ENCODE measurements at places on chromosomes 13 and 19. TPM values are rescaled to one million over a fixed set of nuclear protein-coding genes. Genes with fewer than 3 reads are reported as not detected.
A peak's percentile ranks its signal among the peaks of the same experiment; 100 is the strongest.

GRCh38 chr19:16797876-16798275 lies 31.3 kb upstream of the SIN3B start:
- DNase-seq = no peak

DNA sequence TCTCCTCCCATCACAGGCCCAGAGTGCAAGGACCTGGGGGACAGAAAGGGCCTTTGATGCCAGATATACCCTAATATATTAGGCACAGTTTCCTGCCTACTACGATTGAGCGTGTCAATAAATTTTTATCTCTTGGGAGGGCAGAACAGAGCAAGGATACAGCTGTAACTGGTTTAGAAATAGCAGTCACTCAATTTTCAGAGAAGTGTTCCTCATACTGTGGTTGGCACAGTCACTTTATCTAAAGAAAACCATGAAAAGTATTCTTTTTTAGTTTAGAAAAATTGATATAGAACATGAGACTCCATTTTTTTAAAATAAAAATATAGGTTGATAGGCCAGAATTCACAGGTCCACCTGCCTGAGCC lies 460 bp upstream of the ZNF155 start:
- no peak for DNase-seq

GRCh38 chr19:58585442-58586132 lies 12.5 kb upstream of the MZF1 start:
- no peak for DNase-seq

GRCh38 chr19:30760014-30760413 lies 387.8 kb downstream of the ZNF536 start:
- DNase-seq = no peak

DNA sequence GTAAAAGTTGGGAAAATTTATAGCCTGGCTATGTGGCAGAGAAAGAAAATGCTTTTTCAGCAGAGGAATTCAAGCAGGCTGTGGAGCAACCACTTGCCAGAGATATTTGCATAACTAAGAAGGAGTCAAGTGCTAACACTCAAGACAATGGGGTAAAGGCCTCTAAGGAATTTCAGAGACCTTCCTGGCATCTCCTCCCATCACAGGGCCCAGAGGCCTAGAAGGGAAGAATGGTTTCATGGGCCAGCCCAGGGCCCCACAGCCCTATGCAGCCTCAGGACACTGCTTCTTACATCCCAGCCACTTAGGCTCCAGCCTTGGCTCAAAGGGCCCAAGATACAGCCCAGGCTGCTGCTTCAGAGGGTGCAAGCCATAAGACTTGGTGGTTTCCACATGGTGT lies 14.3 kb downstream of the SLC15A1 start:
- no peak for DNase-seq

DNA sequence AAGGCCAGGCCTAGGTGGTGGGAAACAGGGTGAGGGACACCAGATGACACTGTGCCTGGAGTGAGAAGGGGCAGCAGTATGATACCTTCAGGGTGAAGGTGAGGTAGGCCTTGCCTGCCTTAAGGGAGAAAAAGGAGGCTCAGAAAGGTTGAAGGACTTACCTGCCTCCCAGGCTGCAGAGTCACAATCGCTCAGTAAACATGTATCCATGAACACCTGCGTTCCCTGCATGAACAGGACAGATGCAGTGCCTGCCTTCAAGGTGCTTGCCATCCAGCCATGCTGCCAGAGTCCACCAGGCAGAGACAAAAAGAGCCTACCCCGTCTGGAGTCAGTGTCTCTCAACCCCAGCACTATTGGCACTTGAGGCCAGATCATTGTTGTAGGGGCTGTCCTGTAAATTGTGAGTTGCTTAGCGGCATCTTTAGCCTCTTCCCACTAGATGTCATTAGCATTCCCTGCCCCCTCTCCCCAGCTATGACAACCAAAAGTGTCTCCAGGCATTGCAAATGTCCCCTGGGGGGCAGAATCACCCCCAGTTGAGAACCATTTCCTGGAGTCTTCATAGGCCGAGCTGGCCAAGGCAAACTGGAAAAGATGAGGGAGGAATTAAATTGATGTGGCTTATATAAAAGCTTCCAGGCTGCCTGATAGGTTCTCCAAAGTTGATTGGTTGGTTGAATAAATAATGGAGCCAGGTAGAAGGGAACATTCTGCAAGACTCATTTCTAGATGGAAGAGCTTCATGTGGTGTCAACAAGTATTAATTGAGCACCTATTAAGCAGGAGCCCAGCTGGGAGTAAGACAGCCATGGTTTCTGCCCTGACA lies 1.7 kb downstream of the MAP3K10 start:
- no peak for DNase-seq

DNA sequence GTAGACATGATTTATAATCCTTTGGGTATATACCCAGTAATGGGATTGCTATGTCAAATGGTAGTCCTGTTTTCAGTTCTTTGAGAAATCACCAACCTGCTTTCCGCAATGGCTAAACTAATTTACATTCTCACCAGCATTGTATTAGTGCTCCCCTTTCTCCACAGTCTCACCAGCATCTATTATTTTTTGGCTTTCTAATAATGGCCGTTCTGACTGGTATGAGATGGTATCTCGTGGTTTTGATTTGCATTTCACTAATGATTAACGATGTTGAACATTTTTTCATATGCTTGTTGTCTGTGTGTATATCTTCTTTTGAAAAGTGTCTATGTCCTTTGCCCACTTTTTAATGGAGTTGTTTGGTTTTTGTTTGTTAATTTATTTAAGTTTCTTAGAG lies 165.1 kb downstream of the PDS5B start:
- DNase-seq = no peak

GRCh38 chr19:54297759-54298305 lies 15.1 kb downstream of the LILRA5 start:
- DNase-seq = no peak

DNA sequence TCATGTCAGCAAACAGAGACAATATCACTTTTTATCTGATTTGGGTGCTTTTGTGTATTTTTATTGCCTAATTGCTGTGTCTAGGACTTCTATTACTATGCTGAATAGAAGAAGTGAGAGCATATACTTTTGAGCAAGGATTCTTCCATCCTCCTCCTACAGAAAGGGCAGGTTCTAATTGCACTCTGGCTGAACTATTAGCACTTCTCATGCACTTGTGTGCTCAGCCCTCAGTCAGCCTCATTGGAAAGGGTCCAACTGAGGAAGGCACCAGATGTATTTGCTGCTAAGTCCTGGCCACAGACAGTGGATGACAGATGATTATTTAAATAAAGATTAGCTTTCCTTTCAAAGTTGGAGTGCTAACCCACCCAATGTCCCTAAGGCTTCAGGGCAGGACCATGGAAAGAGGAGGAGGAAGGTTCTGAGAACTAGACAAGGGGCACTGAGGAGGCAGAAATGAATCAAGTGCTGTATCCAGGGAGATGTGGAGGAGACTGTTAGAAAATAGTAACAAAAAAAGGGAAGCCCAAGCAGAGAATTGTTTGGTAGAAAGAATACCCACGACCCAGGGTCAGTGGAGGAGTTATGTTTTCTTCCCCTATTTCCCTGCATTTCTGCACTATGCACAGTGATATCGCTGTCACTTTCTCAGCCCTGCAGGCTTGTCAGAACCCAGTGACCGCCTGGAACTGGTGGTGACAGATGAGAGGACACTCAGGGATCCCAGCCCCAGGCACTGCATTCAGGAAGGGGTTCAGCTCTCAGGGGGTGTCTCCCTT lies 8.0 kb downstream of the LILRB4 start:
- DNase-seq = no peak

DNA sequence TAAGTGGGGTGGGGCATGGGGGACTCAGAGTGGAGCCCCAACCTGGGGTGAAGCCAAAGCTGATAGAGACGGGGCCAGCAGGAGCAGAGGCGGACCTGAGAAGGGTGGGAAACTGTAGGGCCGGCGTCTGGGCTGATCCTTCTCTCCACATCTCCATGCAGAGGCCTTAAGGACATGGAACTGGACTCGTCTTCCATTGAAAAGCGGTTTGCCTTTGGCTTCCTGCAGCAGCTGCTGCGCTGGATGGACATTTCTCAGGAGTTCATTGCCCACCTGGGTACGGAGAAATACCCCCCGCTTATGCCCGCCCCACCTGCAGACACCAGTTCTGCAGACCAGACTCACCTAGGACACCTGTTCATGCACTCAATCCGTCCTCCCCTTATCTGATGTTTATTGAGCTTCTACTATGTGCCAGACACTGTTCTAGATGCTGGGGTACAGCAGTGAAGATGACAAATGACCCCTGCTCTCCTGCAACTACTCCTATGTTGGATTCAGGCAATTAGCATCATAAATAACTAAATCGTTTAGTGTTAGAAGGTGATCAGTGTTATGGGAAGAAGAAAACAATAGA lies 74.1 kb downstream of the RYR1 start:
- DNase-seq = no peak

- DNase-seq = peak; percentile 76
Measured at GRCh38 chr13:98445340-98446233, 131.3 kb downstream of the STK24 start.

DNA sequence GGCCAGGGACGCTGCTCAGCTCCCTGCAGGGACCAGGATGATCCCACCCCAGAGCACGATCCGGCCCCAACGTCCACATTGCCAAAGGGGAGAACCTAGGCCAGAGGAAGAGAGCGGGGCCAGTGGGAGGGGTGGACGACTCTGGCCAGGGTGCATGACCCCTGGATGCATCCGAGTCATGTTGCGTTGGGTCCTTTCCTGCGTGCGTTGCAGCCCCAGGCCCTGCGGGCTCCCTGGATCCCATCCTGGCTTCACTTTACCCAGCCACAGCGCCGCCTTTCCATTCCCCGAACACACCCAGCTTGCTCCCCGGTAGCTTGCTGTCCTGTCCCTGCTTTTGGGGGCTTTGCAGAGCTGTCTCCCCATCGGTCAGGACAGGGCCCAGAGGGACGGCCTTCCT lies 10.5 kb downstream of the PLIN4 start:
- no peak for DNase-seq

GRCh38 chr19:2308114-2308556 lies at the start of gene LINGO3:
Gene LINGO3 (minus strand): TSS chr19:2308154. CDS start chr19:2291776, 16,378 bp downstream.
- DNase-seq = no peak

- no peak for DNase-seq
Measured at GRCh38 chr19:798415-799075, 1.3 kb downstream of the PTBP1 start.

- no peak for DNase-seq
Measured at GRCh38 chr13:31905961-31906360, 125.6 kb upstream of the FRY start.

ZNF229 gene
- total RNA-seq = 12.3 TPM

C19orf33 gene
- 16.6 TPM for total RNA-seq

FCER2 gene
- not detected for total RNA-seq

RFXAP gene
- 5.3 TPM for total RNA-seq

LPAR2 gene
- 3.3 TPM for total RNA-seq
